Activated naive CD8-positive, alpha-beta T cell treated with anti-CD3 and anti-CD28 coated beads, Interleukin-2, amount 50 U/mL, for 16 hours (primary cell): ENCODE measurements at places on chromosomes 7 and 10.

- DNase-seq, result no peak
Observed at GRCh38 chr10:8095959-8096358, 41.5 kb downstream of the GATA3 start.

DNA sequence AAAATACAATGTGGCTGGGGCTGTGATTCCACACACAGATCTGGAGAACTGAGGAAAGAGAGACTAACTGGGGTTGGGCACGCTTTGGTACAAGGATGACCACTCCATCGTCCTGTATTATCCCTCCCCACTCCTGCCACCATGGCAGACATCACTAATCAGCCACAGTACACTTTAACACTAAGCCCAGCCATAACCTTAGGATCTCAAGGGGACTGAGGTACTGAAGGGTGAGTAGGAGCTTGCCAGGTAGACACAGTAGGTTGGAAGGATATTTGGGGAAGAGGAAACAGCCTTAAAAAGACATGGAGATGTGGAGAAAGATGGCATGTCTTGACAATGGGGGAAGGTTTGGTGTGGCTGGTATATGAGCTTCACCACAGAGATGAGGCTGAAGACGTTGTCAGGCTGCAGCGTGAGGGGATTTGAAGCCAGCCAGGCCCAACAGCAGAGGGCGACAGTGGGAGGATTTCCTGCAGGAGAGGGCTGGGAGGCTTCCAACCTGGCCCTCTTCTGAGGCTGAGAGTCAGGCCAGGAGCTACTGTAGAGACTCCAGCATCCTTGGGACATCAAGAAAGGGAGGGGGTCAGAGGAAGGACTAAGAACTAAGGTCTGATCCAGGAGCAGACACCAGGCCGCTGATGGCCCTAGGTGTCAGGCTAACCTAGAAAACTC, 58.6 kb upstream of the COL13A1 start:
- DNase-seq, result no peak

DNA sequence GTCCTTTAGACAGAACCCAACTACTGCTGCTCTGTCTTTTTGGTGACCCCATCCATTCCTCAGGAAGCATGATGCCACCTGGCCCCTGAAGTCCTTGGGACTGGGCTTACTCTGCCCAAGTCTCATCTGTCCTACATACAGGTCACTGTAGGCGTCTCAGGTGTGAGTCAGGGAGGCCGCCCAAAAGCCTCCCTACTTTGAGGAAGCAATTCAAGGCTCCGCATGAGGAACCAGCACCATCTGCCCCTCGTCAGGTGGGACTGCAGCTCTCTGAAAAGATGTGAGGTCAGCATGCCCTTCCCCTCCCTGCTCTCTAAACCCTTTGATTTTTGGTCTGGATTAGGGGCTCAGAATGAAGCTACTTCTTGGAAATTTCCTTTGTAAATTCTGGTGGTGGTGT, 354.8 kb downstream of the CXCL12 start:
- no peak for DNase-seq

- DNase-seq, result no peak
Observed at GRCh38 chr7:55077561-55078410, 59.0 kb downstream of the EGFR start.

DNA sequence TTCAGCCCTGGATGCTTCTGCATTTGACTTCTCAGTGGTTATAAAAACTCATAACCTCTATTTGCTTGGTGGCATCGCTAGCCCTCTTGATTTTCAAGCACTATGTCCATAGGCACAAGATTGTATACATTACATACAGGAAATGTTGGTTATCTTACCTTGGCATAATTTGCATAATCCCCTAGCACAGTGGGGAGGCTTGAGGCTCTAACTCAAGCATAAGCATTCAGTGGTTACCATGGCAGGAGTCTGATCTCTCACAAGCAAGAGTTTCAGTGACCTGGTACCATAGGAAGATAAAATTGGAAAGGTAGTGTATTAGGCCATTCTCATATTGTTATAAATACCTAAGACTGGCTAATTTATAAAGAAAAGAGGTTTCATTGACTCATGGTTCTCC, 121.8 kb downstream of the PLXDC2 start:
- DNase-seq, result no peak

DNA sequence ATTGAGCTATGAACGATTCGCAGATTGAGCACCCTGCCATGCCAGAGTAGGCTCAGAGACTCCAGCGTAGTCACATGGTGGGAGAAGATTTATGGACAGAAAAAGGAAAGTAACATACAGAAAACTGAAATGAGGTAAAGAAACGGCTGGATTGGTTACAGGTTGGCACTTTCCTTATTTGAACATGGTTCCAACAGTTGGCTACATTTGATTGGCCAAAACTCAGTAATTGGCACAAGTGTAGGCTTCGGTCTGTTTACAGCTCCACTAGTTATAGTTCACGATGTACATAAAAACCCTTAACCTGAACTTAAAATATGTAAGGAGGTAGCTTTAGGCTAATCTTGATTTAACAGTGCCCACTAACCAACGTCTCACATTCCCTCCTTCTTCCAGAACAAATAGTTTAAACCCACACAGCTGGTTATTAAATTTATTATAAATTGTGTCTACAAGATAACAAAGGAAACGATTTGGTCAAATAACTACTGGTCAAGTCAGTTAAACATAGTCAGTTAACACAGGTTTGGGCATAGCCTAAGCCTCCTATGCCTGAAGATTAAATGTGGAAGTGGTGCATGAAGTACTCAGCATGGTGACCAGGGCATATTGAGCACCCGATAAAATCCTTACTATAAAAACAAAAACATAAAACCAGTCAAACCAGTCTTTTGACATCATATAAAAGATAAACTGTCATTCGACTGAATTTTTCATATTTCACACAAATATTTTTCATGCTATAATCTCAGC, 17.9 kb upstream of the MTERF1 start:
- no peak for DNase-seq
